ENCODE measurements at places on chromosomes 4 and X.
A peak's percentile ranks its signal among the peaks of the same experiment; 100 is the strongest.

GRCh38 chr4:138226351-138226750 is 15.8 kb downstream of the SLC7A11 start:
- DNase-seq: no peak

DNA sequence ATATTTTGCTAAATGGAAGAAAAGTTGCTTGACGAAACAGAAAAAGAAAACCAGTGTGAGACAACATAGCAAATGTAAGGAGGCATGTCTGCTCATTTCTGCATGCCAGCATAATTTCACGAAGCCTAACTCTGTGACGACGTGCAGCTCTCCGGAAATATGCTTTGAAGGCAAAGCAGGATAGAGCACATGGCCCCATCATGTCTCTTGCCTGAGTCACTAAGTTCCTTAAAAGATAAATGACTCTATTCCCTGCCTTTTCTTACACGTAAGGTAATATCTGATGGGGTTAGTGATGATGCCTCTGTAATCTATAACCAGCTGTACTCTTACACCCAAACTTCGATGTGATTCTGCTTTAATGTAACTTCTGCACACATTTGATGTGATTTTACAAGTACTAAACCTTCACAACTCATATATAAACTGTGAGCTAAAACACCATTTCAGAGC is 64.5 kb downstream of the ANXA3 start:
- DNase-seq: no peak

DNA sequence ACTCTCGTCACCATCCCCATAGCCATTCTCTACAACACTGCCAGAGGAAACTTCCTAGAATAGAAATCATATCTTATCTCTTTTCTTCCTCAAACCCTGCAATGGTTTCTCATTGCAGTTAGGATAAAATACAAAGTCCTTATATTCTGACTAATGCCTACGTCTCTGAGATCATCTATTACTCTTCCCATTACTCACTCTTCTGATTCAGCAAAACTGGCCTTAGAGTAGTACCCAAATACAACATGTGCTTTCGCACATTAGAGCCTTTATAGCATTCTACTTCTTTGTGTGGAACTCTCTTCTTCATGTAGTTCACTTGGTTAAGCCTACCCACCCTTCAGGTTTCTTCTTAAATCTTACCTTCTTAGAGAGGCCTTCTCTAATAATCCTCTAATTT is 28.0 kb downstream of the LHFPL1 start:
- DNase-seq: no peak

- DNase-seq: peak; percentile 12
Measured at GRCh38 chrX:85084770-85085393, 81.2 kb downstream of the APOOL start.

GRCh38 chr4:173522160-173522950 is 7.7 kb downstream of the HAND2 start:
- DNase-seq: no peak

GRCh38 chr4:91527056-91527455 is 776.7 kb upstream of the GRID2 start:
- DNase-seq: no peak

GRCh38 chrX:100948557-100948956 is 19.8 kb upstream of the XKRX start:
- DNase-seq: no peak

DNA sequence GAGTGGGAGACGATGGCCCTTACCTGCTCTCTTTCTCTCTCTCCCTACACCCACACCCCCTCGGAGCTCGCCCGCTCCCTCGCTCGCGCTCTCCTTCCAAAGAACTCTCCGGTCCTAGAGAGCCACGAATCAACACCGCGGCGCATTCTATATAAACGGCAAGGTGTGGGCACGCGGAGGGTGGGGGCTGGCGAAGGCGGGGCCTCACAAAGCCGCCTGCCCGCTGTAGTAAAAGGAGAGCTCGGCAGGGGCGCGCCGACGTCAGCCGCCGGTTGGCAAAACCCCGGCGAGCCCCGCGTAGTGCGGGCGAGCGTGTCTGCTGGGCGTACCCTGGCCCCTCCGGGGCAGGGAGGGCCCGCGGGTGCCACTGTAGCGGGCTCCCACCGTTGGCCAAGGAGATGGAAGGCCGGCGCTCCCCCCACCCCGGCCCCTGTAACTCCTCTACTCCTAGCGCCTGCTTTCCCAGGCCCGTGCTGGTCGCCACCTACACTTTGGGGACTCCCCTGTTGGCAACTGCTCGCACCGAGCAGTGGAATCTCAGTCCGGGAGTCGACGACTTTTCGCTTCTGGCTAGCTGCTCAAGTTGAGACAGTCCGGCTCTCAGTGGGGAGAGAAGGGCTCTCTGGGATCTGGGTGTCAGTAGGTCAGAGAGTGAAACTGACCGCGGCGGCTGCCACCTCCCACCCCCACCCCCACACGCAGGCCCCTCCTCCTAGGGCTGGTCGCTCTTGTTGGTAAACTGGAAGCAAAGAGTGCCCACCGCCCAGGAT is 325.5 kb upstream of the F9 start:
- no peak for DNase-seq

GRCh38 chrX:39459204-39459603 is 638.6 kb downstream of the BCOR start:
- no peak for DNase-seq

DNA sequence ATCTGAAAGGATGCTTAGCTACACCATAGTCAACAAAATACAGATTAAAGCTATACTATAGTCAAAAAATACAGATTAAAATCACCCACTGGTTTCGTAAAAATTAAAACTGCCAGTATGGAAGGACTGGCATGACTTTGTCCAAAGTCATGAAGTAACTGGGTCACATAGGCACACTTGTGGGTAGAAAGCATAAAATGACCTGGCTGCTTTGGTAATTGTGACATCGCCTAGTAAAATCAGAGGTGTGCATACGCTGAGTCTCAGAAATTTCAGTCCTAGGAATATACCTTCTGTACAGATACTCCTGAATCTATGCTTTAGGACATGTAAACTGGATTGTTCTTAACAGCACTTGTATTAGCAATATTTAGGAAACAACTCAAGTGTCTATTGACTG is 28.1 kb downstream of the CLNK start:
- DNase-seq: no peak

DNA sequence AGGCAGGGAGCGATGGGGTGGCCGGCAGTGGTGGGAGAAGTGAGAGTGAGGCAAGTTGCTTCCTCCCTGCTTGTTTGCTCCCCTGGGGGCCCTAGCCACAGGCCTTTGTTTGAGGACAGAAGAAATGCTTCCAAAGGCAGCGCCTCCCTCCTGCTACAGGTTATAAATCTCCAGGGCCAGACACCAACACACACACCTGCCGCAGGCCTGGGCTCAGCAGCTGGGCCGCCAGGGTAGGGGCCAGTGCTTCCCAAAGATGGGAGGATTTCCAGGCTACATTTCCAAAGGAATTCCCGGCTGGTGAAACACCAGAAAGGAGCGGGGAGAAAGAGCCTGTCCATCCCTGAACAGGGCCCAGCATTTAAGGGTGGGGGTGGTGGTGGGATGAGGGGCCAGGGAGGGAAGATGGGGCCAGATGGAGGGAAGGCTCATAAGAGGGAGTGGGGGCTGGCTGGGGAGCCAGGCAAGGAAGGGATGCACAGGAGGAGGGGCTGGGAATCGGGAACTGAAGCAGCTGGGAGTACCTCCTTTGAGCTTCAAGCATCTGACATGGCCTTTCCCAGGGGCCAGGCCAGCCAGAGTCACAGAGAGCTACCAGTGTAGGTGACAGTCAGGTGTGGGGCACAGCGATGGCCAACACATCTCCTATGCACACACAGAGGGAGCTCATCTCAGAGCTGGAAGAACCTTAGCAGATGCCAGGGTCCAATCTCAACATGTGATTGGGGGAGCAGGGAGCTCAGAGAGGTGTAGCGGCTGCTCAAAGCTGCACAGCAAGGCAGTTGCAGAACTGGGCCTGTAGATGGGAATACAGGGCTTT is 143.9 kb downstream of the PJA1 start:
- no peak for DNase-seq

GRCh38 chr4:77450006-77450405 is 155.6 kb upstream of the CXCL13 start:
- no peak for DNase-seq

DNA sequence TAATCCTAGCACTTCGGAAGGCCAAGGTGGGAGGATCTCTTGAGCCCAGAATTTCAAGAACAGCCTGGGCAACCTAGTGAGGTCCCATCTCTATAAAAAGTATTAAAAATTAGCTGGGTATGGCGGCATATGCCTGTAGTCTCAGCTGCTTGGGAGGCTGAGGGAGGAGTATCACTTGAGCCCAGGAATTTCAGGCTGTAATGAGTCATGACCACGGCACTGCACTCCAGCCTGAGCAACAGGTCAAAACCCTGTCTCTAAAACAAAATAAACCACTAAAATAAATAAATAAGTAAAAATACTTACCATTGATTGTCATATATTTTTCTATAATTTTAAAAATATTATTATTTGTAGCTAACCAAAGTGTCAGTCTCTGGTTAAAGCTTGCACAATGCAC is 315.6 kb upstream of the SMIM31 start:
- DNase-seq: no peak

DNA sequence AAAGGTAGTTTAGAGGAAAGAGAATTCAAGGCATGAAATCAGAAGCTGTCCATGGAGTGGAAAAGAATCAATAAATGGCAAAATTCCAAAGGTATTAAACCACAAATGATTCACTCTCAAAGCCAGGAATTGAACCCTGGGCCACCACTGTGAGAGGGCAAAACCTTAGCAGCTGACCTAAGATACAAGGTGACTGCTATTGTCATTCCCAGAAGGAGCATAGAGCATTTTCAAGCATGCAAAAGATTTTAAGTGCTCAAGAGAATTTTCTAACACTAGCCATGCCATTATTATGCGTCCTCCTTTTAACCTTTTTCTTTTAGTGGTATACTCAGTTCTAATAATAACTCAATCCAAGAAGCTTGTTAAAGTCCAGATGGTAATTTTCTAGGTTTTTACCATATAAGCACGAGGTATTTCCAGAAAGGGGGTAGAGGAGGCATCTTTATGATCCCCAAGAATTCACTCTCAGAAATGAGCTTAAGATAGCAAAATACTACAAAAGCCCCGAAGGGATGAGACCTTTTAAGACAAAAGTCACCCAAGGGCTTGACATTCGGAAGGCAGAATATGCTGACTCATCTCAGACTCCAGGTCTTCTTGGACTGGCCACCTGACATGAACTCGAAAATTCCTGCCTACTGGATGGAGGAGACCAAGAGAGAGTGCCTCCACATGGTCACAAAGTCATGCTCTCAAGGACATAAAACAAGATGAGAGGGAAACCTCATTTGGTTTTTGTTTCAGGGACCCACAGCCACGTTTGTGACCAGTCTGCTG is 13.8 kb upstream of the PAGE5 start:
- no peak for DNase-seq

GRCh38 chr4:10998846-10999245 is 314.3 kb upstream of the CLNK start:
- DNase-seq: no peak

- no peak for DNase-seq
Measured at GRCh38 chr4:19214591-19215186, 1037.0 kb upstream of the SLIT2 start.

DNA sequence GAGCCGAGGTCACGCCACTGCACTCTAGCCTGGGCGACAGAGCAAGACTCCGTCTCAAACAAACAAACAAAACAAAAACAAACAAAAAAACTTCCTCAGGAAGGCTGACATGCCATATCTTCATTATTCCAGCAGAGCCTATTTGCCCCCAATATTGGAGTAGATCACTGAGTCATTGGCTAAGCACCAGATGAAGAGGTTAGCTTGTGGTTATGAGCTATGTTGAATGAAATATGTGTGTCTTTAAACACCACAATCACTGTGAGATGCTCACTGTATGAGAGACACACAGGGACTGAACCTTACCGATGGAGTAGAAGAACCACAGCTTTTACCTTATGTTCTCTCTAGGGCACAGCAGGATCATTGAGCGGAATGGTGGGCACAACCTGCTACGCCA is 122.1 kb upstream of the EOLA2 start:
- no peak for DNase-seq

- no peak for DNase-seq
Measured at GRCh38 chrX:79268788-79269187, 98.3 kb downstream of the ITM2A start.

DNA sequence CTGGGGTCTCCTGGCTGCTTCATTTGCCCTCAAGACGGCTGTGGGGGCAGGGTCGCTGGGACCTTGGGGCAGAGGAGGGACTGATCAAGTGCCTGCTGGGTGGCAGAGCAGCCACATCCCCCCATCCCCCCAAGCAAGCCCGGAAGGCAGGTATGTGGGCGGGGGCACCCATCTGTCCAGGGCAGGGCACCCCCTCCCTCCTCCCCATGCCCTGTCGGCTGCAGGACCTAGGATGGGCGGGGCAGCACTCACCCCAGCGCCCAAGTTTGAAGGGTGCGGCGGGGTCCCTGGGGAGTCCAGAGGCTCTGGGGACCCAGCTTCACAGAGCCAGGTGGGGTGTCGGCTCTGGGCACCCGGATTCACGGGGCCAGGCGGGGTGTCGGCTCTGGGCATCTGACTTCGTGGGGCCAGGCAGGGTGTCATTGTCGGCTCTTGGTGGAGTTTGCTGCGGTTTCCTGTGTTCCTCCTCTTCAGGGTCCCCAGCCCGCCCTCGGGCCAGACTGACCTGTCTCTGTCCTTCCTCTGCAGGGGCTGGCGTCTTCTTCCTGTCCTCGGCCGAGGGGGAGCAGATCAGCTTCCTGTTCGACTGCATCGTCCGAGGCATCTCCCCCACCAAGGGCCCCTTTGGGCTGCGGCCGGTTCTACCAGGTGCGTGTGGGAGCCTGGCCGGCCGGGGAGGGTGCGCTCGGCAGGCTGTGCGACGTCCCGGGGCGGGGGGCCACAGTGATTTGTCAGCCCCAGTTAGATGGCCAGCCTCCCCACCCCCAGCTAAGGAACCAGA is 22.1 kb downstream of the DOK7 start:
- DNase-seq: no peak

GRCh38 chrX:124540474-124540873 is 194.1 kb downstream of the SH2D1A start:
- no peak for DNase-seq

GRCh38 chr4:3864742-3865721 is 98.8 kb downstream of the ADRA2C start:
- DNase-seq: no peak

DNA sequence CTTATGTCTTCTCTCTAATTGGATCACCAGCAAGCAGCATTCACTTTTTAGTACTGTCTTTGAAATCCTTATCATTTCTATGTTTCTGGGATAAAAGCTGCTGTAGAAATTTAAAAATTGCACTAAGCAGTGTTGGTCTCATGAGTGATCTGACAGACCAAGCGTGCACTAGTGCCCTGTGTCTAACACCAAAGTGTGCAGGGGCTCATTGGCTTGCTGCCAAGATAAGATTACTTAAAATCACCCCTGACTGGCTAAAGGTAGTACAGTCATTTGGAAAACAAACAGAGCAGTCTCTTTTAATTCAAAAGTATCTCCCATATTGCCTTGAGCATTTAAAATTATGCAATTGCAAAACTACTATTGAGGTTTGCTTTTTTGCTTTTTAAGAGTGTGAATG is 304.6 kb downstream of the ARAP2 start:
- no peak for DNase-seq

- DNase-seq: no peak
Measured at GRCh38 chr4:37139987-37140386, 104.6 kb upstream of the NWD2 start.

DNA sequence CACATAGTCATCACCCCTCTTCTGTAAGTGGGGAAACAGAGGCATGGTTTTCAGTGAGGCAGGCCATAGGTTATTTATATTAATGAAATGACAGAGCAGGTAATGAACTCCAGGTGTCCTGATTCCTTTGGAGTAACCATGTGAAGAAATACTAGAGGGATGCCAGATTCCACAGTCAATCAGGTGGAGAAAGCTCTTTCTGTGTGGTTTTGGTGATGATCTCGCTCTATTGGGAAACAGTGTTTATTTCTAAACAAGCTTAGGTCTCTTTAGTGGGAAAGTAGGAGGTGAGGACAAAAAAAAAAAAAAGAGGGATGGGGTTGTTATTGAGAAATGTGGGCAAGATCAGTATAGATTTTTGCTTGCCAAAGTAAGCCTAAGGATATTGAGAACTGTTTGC is 12.2 kb downstream of the DOCK11 start:
- DNase-seq: no peak
